ENCODE measurements at places on chromosomes 6 and 20.

GRCh38 chr6:41639809-41640371, 1.6 kb downstream of the MDFI start:
- H3K27ac ChIP-seq: no peak overlapping the region
- peaks cover 59% of the 10 kb centered on the region for H3K27me3 ChIP-seq
- H3K4me1 ChIP-seq: peaks cover 10% of the 10 kb centered on the region
- no peak overlapping the region for H3K4me3 ChIP-seq

- H3K4me3 ChIP-seq: no peak overlapping the region
- no peaks in the 10 kb centered on the region for H3K4me1 ChIP-seq
- no peak overlapping the region for H3K27ac ChIP-seq
- H3K36me3 ChIP-seq: no peaks in the 10 kb centered on the region
Observed at GRCh38 chr6:35533981-35534380, 21.3 kb upstream of the TULP1 start.

GRCh38 chr6:4055420-4056041, 23.4 kb downstream of the FAM217A start:
- H3K4me1 ChIP-seq: peaks cover 14% of the 10 kb centered on the region
- DNase-seq: no peak
- H3K36me3 ChIP-seq: peaks cover 29% of the 10 kb centered on the region
- H3K4me3 ChIP-seq: no peak overlapping the region
- no peaks in the 10 kb centered on the region for H3K27me3 ChIP-seq

GRCh38 chr6:81308577-81309279, 443.8 kb downstream of the TENT5A start:
- H3K36me3 ChIP-seq: peaks cover 4% of the 10 kb centered on the region
- no peak overlapping the region for H3K4me3 ChIP-seq
- no peaks in the 10 kb centered on the region for H3K27me3 ChIP-seq

DNA sequence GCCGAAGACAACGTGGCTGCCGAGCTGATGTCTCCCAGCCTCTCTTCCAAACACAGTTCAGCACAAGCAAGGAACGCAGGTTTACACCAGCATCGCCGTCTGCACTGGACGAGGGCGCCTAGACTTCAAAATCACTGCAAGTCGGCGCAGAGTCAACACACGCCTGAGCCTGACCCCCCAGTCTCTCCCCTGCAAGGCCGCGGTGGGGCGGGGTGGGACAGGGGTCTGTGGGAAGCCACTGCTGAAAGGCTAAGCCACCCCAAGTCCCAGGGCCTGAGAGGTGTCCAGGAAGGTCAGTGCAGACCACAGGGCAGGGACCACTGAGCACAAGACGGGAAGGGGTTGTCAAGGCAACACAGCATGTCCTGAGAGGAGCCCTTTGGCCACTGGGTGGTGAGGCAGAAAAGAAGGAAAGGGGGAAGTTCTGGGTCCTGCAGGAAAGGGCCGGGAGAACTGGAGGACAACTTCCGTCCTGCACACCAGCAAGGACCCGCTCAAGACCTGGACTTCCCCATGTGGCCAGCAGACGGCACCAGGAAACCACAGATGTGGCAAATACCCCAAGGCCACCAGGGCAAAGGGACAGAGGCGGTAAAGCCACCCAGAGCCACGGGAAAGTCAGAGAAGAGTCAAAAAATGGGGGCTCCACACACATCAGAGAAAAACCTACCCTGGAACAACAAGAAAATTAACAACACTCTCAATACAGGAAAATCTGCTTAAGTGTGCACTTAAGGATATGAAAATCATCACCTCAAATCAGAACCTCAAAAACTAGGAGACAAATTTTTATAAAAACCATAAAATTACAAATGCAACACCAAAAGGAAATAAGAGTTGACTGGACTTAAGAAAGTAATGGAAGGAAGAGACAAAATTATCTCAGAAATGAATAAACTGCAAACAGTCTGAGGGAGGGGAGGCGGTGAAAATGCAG, 84.8 kb downstream of the TAF4 start:
- H3K36me3 ChIP-seq: peaks cover 66% of the 10 kb centered on the region
- no peak overlapping the region for H3K27ac ChIP-seq
- no peak overlapping the region for H3K4me3 ChIP-seq
- H3K4me1 ChIP-seq: peaks cover 25% of the 10 kb centered on the region

- H3K36me3 ChIP-seq: peaks cover 69% of the 10 kb centered on the region
- no peaks in the 10 kb centered on the region for H3K27me3 ChIP-seq
- no peak for DNase-seq
- H3K4me1 ChIP-seq: peaks cover 51% of the 10 kb centered on the region
Observed at GRCh38 chr6:35311390-35312075, 13.9 kb downstream of the DEF6 start.

GRCh38 chr6:165616116-165616515, 46.9 kb downstream of the PDE10A start:
- H3K4me1 ChIP-seq: no peaks in the 10 kb centered on the region
- no peaks in the 10 kb centered on the region for H3K27me3 ChIP-seq
- no peak overlapping the region for H3K27ac ChIP-seq
- H3K4me3 ChIP-seq: no peak overlapping the region
- H3K36me3 ChIP-seq: no peaks in the 10 kb centered on the region

DNA sequence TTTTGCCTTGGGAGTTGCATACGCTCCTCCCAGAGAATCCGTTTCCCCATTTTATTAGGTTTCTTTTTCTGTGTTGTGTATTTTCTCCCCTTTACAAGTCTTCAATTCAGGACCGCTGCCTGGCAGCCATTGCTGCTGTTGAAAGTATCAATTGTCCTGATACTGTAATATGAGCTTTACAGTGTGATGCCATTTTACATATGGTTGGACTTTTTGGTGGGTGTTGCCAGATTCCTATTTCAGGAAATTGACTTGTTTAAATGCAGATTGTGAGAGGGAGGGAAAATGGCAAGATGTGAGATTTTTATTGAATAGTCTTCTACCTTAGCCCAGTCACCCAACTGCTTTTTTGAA, 1.2 kb downstream of the PANK2 start:
- H3K4me1 ChIP-seq: peaks cover 55% of the 10 kb centered on the region
- H3K27me3 ChIP-seq: no peaks in the 10 kb centered on the region
- peak overlapping the region; percentile 92 for H3K4me3 ChIP-seq
- peak overlapping the region; percentile 98 for H3K27ac ChIP-seq
- no peak for DNase-seq
- H3K36me3 ChIP-seq: peaks cover 24% of the 10 kb centered on the region

DNA sequence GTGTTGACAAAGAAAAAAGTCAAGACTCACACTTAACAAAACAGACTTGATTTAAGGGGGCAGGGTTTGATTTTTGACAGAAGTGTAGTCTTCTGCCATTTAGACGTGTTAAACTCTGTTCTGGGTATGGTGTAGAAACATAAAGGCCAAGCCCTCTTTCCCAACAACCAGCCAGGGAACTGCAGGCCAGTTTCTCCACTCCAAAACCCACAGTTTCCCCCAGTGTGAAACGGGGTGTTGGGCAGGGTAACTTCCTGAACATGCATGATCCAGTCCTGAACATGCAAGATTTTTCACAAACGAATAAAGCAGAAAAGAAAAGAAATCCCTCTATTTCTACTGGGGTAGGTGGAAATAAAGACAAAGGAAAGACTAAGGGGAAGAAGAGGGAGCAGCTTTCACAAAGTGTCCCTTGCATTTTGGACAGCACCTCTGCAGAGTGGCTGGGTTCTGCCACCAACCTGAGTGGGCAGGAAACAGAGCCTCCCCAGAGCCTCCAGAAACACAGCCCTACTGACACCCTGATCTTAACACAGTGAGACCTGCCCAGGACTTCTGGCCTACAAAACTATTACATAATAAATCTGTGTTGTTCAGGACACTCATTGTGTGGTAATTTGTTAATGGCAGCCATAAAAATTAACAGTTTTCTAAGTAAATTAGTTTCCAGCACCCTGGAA, 7.5 kb downstream of the APMAP start:
- no peak overlapping the region for H3K27ac ChIP-seq
- peaks cover 63% of the 10 kb centered on the region for H3K4me1 ChIP-seq
- H3K36me3 ChIP-seq: peaks cover 53% of the 10 kb centered on the region

DNA sequence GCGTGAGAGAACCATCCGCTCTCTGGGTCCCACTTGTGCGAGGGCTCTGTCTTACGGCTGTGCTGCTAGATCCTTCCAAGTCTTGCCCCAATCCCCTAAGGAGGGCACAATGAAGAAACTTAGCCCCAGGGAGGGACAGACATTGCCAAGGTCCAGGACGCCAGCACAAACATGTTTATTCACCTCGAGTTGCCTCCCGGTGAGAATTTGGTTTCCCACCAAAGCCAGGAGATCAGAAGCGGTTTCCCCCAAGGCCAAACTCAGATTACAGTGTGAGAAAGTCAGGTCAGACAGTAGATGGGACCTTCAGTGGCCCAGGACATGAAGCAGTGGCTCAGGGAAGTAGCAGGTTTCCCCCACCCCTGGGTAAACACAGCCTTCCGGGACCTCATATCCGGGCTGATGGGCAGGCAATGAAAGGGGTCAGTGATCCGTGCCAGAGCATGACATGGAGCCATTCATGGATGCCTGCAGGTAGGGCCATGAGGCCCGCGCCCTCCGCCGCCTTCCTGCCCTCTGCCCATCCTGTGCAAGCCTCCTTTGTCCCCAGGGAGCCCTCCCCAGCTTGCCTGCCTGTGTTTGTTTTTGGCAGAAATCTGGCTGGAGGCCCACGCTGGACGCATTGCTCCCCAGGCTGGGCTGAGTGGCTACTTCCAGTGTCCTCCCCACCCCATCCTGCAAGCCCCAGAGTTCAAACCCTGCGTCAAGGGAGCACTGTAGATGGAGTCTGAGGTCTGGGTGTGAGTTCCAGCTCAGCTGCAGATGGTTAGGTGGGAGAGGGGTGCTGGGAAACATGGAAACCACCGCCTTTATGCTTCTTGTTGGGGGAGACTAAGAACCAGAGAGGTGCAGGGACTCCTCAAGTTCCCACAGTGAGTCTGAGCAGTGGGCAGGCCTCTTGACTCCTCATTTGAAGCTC, 2.0 kb downstream of the BPIFB2 start:
- no peaks in the 10 kb centered on the region for H3K4me1 ChIP-seq
- no peak overlapping the region for H3K4me3 ChIP-seq
- peaks cover 4% of the 10 kb centered on the region for H3K27me3 ChIP-seq
- peak overlapping the region; percentile 17 for H3K27ac ChIP-seq

DNA sequence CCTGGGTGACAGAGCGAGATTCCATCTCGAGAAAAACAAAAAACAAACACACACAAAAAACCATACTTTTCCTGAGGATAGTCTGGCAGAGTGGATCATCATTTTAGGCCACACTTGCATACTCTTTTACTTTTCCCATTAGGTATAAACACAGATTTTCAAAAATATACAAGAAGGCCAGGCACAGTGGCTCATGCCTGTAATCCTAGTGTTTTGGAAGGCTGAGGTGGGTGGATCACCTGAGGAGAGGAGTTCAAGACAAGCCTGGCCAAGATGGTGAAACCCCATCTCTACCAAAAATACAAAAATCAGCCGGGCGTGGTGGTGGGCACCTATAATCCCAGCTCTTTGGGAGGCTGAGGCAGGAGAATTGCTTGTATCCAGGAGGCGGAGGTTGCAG, 85.5 kb downstream of the ARHGAP18 start:
- DNase-seq: no peak
- peaks cover 10% of the 10 kb centered on the region for H3K36me3 ChIP-seq
- H3K27ac ChIP-seq: no peak overlapping the region
- H3K4me1 ChIP-seq: peaks cover 5% of the 10 kb centered on the region

- peaks cover 49% of the 10 kb centered on the region for H3K4me1 ChIP-seq
- no peak overlapping the region for H3K27ac ChIP-seq
- H3K36me3 ChIP-seq: peaks cover 48% of the 10 kb centered on the region
- H3K4me3 ChIP-seq: no peak overlapping the region
Observed at GRCh38 chr20:62656919-62657588, 14.8 kb downstream of the SLCO4A1 start.

- peak overlapping the region; percentile 85 for H3K4me3 ChIP-seq
- DNase-seq: no peak
- peaks cover 26% of the 10 kb centered on the region for H3K4me1 ChIP-seq
- H3K27ac ChIP-seq: peak overlapping the region; percentile 98
- peaks cover 56% of the 10 kb centered on the region for H3K36me3 ChIP-seq
Observed at GRCh38 chr6:26194816-26195375, 107.7 kb downstream of the HFE start.

DNA sequence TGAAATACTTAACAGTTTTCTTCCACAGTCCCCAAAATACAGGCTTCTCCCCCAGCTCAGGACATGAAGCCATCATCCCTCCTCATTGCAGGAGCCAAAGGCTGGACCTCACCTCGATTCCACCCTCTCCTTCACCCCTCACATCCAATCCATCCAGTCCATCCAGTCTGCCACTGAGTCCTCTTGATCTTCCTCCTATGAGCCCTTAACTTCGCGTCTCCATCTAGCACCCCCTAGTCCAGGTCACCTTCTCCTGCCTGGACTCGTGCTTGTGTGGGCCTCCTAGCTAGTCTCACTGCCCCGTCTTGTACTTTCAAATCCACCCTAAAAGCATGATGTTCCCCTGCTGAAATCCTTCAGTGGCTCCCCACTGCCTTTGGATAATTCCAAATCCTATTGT, 3.3 kb downstream of the TRIB3 start:
- H3K27me3 ChIP-seq: no peaks in the 10 kb centered on the region
- H3K4me1 ChIP-seq: peaks cover 14% of the 10 kb centered on the region
- H3K36me3 ChIP-seq: peaks cover 17% of the 10 kb centered on the region
- no peak overlapping the region for H3K4me3 ChIP-seq
- no peak overlapping the region for H3K27ac ChIP-seq

DNA sequence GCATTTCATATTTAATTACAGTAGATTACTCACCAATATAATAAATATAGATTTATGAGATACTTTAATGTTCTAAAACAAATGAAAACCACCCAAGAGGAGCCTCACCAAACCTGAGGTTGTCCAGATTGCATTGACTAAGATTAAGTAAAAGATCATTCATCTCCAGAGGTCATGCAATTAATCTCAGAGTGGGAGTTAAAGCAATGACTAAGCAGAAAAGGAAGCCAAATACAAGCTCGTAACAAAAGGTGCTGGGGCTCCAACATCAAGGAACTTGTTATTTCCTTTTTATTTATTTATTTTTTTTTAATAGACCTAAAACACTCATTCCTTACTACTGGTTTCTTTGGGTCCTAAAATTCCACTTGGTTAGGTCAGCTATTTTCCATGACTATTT, 57.7 kb downstream of the RSPO3 start:
- no peak overlapping the region for H3K4me3 ChIP-seq
- peaks cover 9% of the 10 kb centered on the region for H3K27me3 ChIP-seq
- DNase-seq: no peak
- no peaks in the 10 kb centered on the region for H3K4me1 ChIP-seq
- H3K27ac ChIP-seq: no peak overlapping the region
- H3K36me3 ChIP-seq: no peaks in the 10 kb centered on the region

DNA sequence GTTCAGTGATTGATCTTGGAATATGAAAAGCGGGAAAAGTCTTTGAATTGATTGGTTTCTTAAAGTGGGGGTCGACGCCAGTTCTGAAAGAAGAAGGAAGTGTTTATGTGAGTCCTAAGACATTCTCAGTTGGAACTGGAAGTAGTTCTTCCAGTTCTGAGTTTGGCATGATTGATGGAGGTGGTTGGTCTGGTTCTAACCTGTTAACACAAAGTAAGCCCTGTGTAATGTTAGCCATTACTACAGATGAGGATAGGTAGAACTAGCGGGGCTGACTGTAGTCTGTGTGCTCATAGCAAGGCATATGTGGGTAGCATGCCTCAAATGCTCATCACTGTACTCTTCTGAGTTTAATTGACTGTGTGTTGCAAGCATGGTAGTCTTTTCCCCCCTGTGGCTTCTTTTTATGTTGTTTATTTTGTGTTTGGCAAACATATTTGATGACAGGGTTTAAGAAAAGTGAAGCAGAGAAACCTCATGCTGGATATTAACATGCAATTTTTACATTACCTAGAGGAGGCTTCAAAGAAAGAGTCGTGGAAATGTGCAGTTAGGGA, 24.9 kb downstream of the CITED2 start:
- H3K27ac ChIP-seq: peak overlapping the region; percentile 15
- DNase-seq: no peak

GRCh38 chr6:168676552-168677322, 235.8 kb downstream of the SMOC2 start:
- no peak overlapping the region for H3K4me3 ChIP-seq
- H3K27me3 ChIP-seq: no peaks in the 10 kb centered on the region
- no peak overlapping the region for H3K27ac ChIP-seq
- no peak for DNase-seq
- H3K36me3 ChIP-seq: no peaks in the 10 kb centered on the region
